Hematopoietic multipotent progenitor cell treated with erythropoietin and hydrocortisone succinate and interleukin-3 and kit ligand, for 6 days (in vitro differentiated cells): ENCODE measurements at places on chromosomes 11 and 22.

DNA sequence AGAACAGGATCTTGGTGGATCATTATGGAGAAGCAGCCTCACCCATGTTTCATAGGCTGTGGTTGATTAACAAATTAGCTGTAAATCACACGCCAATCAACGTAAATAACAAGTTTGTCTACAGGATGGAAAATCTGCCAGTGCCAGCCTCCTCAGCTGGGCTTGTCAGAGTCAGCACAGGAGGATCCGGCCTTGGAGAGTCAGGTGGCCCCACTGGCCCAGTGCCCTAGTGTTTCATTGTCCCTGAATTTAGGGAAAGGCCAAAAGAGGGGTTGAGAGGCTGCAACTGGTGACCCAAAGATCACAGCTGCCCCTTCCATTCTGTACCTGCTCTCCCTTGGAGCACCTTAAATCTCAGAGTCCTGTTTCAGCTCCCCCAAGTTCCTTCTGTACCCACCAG, 42.4 kb downstream of the TRIM29 start:
- no peak for DNase-seq

GRCh38 chr22:42317008-42317407, 46.6 kb upstream of the TCF20 start:
- DNase-seq: peak; percentile 83

DNA sequence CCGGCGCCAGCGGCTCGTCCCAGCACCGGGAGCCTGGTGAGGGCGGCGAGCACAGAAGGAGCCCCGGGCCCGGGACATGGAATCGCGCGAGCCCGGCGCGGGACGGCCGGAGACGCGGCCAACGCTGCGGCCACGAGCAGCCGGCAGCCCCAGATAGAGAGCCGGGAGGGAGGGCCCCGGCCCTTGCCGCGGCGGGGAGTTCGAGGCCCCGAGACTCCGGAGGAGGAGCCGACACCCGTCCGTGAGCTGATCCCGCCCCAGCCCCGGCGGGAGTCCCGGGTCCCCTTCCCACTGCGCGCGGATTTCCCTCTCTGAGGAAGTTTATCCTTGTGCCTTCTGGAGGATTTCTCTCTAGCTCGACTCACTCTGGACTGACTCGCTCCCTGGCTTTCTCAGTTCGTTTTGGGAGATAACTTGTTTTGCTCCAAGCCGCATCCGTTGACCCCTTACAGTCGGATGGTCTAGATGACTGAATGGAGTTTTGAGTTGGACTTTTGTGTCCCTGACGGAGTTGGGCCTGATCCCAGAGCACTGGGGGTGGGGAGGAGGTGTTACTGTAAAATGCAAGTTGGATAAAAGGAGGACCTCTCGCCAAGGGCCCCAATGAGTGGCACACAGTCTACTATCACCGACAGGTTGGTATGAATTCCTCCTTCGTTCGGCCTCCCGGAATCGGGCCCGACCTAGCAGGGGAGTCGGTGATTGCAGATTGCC, 585 bp downstream of the ARHGEF12 start:
- peak; percentile 47 for DNase-seq

DNA sequence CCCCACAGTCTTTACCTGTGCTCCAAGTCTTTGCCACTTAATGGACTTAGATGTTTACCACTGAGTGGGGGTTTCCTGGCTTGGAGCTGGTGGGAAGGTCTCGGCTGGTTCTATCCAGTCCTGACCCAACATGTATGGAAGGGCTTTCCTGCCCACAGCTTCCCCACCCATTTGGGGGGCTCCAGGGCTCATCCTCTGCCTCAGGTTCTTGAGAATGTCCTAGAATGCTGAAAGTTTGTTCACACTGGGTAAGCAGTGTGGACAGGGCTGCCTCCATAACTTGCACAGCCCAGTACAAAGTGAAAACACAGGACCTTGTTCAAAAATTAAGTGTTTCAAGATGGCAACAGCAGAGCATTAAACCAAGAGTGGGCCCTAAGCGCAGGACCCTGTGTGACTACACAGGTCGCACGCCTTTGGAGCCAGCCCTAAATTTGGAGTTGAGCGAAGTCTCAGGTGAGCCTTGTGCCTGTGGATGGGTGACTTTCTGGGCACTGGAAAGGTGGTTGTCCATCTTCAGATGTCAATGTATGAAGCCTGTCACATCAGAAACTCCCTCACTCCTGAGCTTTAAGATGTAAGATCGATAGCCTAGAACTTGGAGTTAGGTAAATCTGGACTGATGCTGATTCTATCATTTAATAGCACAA, 72.7 kb upstream of the NARS2 start:
- no peak for DNase-seq

DNA sequence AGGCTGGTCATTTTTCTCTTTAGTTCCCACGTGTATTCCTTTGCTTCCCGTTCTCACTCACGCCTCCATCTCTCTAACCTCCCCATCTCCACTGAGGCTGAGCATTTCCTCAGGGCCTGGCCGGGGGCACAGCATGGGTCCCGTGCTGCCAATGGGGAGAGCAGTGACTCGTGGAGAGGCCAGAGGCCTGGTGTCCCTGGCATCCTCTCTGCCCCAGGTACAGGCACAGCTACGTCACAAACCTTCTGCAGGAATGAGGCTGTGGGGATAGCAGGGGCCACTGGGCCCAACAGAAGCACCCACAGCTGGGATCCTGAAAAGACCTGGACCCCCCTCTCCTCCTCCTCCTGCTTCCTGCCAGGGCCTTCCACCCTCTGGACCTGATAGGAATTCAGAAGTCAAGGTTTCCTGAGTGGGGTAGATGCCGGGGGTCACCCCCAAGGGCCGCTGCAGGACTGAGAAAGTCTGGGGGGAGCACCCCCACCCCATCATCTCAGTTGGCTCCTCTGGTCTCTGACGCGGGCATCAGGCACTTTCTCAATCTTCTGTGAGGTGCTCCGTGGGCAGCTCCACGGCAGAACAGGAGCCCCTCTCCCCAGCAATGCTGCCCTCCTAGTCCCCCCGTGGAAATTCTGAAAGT, 11.8 kb downstream of the PNPLA5 start:
- DNase-seq: no peak

GRCh38 chr11:22787551-22788162, 41.9 kb downstream of the SVIP start:
- DNase-seq: peak; percentile 83

GRCh38 chr11:1908618-1909017, 10.9 kb upstream of the TNNT3 start:
- DNase-seq: no peak

GRCh38 chr11:353179-353873, 16.0 kb upstream of the B4GALNT4 start:
- DNase-seq: no peak

- no peak for DNase-seq
Measured at GRCh38 chr11:68992743-68993255, 12.0 kb upstream of the MRGPRD start.

- no peak for DNase-seq
Measured at GRCh38 chr11:100434821-100435641, 252.1 kb upstream of the ARHGAP42 start.

DNA sequence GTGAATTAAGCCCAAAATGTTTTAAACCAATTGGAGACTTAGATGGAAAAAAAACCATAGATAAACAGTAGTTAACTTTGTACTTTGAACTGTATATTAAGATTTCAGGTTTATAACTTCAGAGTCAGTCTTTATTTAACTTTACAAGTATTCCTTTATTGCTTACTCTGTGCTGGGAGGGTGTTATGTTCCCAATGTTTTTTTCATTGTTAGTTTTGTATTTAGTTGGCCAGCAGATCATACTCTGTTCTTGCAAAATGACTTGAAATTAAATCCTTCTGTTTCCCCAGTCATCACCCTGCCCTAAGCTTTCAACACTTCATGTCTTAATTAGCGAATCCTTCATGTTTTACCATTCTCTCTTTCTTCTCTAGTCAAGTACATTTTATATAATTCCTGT, 25.3 kb downstream of the SIK2 start:
- DNase-seq: no peak

DNA sequence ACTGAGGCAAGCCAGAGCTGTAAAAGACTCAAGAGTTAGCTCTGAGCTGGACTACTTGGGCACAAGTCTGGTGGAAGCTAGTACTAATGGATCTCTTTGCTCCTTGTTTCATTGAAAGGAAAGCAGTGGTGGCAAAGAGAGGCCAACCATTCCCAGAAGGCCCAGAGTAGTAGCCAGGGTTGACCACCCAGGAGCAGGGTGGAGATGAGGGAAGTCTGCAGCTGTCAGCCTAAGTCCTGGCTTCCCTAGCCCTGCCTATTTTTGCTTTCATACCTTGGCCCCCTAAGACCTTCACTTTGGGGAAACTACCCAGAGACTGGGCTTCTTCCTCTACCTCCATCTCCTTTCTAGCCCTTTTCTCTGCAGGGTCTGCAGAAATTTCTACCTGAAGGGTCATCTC, 155.0 kb upstream of the NCAM1 start:
- DNase-seq: no peak

- peak; percentile 73 for DNase-seq
Measured at GRCh38 chr11:125091247-125091876, 20.1 kb downstream of the TMEM218 start.

GRCh38 chr22:43811777-43812148, 342 bp downstream of the EFCAB6 start:
- DNase-seq: peak; percentile 64

DNA sequence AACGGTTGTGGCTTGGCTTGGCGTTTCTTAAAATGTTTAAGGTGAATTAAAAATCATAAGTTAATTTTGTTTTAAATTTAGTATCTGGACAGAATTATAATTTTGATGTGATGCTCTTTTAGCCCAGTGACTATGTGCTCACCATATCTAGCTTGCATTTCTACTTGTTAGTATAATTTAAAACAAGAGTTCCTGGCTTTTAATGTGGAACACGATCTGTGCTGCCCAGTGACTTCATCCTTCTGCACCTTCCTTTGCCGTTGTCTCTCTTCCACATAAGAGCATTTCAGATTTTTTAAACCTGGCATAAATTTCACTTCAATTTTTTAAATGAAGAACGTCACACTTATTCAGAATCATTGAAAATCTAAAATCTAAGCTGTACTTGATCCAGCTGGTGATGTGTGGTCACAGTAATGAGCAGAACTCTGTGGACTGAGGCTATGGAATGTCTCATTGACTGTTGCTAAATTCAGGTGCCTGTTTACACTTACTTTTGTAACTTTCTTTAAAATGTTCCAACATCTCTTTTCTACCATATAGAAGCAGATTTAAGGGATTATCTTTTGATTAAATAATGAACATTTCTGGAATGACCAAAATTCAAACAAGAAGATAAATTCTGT, 75.4 kb upstream of the ADSL start:
- no peak for DNase-seq

DNA sequence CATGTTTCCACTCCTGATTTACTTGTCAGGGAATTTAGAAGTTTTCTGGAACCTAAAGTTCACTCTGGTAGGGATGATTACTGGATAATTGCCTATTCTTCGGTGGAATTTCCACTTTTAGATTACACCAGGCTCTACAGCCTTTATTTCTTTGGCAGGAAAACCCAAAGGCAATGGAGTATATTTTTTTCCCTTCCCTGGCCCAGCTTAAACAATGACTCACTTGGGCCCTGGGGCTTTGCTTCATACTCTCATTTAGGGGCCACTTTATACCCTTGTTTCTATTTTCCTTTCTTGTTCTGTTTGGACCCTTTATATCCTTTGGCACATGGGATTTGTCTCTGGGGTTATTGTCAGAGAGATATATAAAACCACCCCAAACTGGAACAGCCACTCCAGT, 114.7 kb downstream of the CSTPP1 start:
- DNase-seq: no peak

GRCh38 chr11:83140691-83141455, 16.1 kb upstream of the PCF11 start:
- DNase-seq: peak; percentile 53

GRCh38 chr11:61774411-61774810, 18.0 kb downstream of the TMEM258 start:
- DNase-seq: no peak

- peak; percentile 57 for DNase-seq
Measured at GRCh38 chr11:83723999-83724398, 437.8 kb upstream of the CCDC90B start.

DNA sequence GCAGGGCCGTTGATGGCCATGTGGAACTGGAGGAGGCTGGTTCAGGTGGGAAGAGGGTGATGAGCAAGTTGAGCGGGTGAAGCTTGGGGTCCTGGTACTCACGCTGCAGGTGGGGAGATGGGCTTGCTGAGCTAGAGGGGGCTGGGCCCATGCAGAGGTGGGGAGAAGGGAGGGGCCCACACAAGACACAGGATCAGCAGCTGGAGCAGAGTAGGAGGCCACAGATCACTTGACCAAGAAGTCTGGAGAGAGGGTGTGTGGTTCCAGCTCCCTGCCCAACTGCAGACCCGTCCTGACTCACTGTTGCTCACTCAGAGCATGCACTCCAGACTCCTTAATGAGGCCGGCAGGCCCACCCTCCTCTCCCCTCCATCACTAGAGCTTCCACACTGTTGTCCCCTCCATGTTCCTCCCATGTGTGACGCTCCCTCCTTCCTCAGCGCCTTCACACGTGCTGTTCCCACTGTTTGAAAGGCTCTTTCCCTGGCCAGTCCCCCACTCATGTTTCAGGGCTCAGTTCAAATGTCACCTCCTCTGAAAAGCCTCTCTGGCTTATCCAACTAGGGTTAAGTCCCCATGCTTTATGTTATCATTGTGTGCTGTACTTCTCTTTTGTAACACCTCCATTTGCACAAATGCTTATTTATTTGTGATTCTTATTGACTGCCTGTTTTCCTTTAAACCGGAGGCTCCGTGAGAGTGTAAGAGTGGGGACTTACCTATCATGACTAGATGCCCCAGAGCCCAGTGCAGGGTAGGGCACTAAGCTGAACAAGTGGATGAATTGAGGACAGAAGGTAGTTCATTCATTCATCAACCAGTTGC, 2.3 kb downstream of the CCDC86 start:
- DNase-seq: no peak
